ENCODE measurements at places on chromosomes 13 and 19.

GRCh38 chr13:87942205-87942604 lies 271.0 kb downstream of the SLITRK5 start:
- no peak for DNase-seq

DNA sequence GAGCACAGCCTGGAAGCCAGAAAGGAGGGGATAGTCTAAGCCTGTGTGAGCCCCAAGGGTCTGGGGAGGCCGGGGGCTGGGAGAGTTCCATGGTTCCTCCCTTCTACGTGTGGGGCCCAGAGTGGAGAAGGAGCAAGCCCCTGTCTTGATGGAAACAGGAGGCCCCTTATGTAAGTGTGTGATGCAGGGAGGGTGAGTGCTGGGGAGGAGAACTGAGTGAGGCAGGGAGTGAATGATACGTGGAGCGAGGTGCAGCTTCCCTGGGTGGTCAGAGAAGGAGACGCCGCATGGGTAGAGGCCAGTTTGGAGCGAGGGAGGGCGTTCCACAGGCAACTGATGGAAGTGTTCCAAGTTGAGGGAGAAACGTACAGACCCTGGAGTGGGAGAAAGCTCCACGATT lies 16.0 kb downstream of the MAG start:
- no peak for DNase-seq

- DNase-seq: no peak
Measured at GRCh38 chr19:269241-269640, 22.0 kb downstream of the PLPP2 start.

GRCh38 chr13:73556902-73557301 lies 498.1 kb downstream of the KLF5 start:
- no peak for DNase-seq

DNA sequence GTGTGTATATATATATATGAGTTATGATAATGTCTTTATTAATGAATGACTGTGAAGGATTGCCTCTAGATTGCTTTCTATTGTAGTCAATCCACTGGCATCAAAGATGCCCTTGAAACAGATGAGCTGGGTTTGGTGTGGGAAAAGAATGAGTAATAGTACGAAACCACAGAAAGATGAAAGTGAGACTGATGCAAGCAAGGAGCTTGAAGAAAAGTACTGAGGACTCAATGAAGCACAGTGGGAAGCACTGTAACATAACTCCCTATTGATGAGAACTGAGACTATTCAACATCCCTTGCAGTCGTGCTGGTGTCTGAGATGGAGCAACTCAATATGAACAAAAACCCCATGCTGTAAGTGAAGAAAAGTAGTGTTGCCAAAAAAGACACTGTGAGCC lies 1794.2 kb downstream of the SLITRK5 start:
- DNase-seq: no peak

DNA sequence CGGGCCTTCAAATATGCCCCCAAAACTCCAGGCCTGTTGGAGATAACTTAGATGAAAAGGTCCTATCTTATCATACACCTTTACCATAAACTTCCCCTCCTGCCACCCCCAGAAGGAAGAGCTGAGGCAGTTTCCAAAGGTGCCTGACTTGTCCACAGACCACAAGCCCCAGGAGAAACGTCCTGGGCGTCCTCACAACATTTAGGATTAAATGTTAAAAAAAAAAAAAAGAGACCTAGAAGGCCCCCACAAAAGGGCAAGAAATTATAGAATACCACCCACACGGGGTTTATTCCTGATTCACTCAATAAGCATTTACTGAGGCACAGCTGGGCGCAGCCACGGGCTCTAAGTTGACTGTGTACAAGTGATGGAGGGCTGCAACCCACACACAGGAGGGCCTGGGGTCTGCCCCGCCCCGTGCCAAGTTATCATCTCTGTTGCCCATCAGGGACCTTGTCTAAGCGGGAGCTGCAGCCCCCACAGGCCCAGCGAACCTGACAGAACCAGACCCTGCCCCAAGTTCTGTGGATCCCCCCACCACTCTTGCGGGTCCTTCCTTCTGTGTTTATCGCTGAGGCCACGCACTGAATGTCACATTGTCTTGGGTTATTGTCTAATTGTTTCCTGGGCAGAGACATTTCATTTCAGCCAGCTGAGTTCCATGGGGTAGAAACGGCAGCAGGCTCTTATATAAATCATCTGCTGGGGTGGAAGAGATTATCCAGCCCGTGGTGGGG lies 83.0 kb upstream of the TM9SF2 start:
- DNase-seq: no peak

DNA sequence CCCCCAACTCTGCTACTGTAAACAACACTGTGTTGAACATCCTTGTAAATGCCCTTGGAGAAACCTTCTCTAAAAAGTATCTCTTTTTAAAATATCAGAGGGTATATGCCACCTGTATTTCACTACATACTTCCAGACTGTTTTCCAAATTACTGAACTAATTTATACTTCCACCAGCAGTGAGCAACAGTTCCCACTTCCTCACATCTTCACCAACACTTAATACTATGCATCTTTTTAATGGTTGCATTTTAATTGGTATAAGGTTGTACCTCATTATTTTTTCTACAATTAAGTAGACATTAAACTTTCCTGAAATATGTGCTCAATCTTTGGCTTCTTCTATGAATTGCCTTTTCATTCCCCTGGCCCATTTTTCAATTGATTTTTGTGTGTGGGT lies 21.8 kb downstream of the CLEC4M start:
- DNase-seq: no peak

DNA sequence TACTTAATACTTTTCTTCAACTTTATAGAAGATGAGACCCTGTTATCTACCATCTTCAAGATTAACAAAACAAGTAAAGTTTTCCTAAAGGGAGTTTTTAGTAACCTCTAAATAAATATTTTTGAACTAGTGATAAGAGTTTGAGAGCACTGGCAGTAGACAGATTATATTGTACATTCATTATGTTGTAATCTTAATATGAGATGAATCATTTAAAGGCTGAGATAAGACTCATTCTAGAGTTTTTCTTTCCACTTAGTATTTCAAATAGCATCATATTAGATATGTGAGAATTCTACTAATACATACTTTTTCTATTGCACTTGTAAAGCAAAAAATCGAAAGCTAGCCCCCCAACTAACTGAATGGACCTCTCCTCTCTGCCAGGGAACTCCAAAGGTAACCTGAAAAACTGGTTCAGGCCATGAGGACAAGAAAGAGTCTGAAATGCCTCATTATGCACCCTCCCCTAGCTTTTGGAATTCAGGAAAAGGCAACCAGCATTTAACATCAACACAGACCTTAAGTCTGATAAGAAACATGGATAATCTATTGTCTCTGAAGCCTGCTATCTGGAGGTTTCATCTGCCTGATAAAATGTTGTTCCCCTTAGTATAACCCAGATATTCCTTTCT lies 875.4 kb upstream of the SLC10A2 start:
- DNase-seq: no peak

DNA sequence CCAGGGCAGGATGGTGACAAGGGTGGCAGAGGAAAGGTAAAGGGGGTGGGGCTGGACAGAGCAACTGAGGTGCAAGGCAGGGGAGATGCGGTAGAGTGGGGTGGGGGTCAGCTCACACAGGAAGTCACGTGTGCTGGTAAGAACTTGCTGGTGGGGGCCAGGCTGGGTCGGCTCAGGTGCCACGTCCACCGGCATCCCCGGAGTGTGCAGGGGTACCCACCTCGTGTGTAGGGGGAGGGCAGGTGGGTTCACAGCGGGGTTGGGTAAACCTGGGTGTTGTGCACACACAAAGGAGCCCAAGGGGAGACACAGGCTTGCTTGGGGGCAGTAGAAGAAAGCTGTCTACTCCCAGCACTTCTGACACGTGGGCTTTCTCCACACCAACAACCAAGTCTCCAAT lies 2.9 kb downstream of the ZNF835 start:
- DNase-seq: no peak

GRCh38 chr13:82717249-82717648 lies 1165.0 kb downstream of the SLITRK1 start:
- no peak for DNase-seq

DNA sequence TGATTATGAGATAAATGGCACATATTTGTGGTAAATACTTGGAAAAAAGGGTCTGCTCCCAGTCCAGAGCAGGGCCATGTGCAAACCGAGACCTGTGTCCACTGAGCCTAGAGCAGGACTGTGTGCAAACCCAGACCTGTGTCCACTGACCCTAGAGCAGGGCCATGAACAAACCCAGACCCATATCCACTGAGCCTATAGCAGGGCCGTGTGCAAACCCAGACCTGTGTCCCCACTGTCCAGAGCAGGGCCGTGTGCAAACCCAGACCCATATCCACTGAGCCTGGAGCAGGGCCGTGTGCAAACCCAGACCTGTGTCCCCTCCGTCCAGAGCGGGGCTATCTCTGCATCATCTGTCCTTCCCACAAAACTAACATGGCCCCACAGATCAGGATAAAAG lies 136.0 kb downstream of the ATP11A start:
- DNase-seq: no peak

DNA sequence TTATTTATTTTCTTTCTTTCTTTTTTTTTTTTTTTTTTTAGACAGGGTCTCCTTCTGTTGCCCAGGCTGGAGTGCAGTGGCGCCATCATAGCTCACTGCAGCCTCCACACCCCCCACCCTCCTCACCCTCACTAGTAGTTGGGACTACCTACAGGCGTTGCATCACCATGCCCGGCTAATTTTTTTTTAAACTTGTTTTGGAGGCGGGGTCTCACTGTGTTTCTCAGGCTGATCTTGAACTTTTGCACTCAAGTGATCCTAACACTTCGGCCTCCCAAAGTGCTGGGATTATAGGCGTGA lies 33.6 kb downstream of the GJA3 start:
- DNase-seq: no peak

- no peak for DNase-seq
Measured at GRCh38 chr19:21197590-21198295, 55.9 kb downstream of the ZNF431 start.

DNA sequence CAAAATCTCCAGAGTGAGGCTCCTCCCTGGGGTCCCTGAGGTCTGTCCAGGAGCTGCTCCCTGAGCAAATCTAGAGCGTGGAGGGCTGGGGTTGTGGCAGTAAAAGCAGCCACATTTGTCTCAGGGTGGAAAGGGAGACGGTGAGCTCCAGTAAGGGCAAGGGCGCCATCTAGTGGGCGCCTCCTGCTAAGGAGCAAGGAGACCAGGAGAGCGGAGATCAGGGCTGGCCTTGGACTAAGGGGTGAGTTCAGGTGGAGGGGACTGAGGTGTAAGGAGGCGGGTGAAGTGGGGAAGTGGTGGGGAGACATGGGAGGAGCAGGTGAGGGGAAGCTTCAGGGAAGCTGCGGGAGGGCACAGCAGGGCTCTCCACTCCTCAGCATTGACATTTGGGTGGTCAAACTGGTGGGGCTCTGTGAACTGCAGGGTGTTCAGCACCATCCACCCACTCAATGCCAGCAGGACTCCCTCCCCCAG lies 5.3 kb upstream of the CEACAM21 start:
- DNase-seq: no peak

DNA sequence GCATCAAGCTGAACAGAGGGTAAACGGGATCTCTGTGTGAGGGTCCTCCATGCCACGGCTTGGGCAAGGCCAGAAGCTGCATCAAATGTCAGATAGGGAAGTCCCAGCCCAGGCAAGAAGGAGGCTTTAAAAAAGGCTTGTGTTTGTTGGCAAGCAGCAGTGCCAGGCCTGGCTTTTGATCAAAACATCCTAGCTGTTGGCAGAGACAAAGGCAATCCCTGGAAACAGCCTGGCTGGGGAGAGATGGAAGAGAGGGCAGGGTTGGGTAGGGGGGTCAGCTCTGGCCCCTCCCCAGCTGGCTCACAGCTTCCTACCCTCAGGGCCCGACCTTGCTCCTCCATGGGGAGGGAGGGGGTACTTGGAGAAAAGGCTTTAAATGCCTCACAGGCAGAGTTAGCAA lies 61.8 kb upstream of the KCTD15 start:
- DNase-seq: no peak

GRCh38 chr19:294341-294945 lies 3.2 kb upstream of the PLPP2 start:
- no peak for DNase-seq

DNA sequence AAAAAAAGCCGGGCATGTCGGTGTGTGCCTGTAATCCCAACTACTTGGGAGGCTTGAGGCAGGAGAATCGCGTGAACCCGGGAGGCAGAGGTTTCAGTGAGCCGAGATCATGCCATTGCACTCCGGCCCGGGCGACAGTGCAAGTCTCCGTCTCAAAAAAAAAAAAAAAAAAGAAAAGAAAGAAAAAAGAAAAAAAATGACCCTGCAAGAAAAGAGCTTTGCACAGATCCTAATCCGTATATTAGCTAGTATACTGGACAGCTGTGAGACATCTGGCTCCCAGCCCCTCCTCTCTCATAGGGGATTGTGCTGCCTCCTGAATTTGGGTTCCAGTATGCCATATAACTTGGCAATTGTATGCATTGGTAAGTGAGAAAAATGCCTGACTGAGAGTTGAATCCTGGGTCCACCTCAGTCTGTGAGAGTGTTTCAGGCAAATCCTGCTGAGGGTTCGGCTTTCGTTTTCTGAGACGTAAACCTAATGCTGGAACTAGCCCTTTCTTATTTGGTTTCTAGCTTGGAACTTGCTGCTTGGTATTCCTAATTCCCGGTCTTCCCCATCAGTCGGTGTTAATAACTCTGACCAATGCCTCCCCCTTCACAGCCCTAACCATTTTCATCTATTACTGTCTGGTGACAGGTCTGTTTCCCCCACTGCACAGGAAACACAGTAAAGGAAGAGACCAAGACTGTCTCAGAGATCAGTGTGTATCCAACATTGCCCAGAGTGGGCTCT lies 1.3 kb upstream of the AKT2 start:
- DNase-seq: no peak

DNA sequence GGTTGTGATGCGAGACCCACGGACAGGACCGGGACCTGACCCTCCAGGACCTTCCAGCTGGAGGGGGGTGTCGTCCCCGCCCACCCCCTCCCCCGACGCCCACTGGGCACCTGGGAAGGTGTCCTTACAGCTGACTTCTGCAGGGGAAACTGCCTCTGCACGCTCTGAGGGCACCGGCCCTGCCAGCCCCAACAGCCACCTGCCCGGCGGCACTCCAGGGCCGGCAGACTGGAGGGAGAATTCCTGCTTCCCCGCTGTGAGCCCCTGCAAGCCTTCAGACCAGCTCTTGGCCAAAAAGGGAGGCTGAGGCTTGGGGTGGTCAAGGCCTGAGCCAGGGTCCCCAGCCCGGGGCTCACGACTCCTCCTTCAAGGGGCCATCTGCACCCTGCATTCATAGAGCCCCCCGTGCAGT lies 1.2 kb downstream of the CNN2 start:
- DNase-seq: no peak

DNA sequence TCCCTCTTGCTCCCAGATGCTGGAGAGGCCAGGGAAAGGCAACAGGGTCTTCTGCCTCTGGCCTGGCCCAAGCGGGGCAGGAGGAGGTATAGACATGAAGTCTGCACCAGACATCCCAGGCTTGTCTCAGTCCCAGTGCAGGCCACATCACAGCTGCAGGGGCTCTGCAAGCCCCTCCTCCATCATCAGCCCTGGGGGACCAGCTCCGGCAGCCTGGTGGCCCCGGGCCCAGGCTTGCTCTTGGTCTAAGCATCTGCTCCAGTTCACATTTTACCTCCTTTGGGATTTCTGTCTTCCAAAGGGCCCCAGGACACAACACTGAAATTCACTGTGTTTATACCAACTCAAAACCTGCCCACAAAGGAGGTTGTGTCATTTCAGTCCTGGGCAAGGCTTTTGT lies 359.4 kb downstream of the ZNF536 start:
- no peak for DNase-seq
